ENCODE measurements at places on chromosomes 2 and 18.

DNA sequence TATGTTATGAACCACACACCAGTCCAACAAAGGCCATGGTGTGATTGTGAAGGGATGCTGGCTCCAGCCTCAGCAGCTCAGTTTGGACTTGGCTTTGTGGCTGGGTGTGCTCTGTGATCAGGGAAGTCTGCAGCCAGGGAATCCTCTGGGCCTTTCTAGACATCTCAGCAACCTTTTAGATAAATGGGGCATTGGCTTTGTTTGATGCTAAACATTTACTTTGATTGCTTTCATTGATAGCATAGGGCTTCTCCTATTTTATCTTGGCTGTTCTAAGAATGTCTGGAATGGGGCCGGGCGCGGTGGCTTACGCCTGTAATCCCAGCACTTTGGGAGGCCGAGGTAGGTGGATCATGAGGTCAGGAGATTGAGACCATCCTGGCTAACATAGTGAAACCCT, 104.5 kb downstream of the VAPA start:
- DNase-seq: no peak

DNA sequence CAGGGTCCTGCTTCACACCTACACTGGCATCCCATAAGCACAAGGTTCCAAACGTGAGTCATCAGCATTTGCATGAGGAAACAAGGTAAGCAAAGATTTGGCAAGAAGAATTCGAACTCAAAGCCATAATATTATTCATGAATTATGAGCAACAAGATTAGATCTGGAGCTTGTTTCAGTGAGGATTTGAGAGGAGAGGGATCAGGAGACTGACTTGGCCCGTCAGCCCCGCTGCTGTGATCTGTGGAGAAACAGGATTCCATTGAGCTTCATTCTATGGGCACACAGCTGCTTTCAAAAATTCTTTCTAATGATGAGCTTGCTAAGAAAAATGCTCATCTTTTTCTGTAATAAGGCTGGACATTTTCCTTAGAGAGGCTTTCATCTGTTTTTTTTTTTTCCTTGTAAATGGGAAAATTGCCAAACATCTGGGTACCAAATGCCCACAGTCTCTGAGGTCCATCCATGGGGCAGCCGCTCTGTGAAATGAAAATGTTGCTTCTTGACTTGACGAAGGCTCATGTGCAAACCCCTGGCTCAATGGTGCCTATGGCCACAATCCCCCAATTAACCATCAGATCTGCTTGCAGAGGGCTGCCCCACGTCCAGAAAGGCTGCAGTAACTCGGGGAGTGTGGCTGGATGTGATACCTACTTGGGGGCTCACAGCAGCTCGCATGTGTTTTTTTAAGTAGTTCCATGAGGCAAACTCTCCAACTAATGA, 179.3 kb downstream of the TMEM18 start:
- no peak for DNase-seq

DNA sequence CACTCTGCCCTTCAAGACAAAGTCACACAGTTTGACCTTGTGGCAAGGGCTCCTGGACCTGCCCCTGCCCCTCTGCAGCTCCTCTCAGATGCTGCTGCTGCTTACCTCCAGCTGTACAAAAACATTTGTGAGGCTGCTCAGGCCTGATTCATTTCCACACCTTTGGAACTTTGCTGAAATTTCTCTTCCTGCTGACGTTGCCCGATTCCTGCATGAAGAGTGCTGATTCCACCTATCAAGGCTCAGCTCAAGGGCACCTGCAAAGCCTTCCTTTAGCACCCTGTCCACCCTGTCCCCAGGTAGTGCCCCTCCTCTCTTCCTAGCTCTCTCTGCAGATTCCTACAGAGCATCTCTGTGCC, 738.3 kb upstream of the HS6ST1 start:
- DNase-seq: no peak

DNA sequence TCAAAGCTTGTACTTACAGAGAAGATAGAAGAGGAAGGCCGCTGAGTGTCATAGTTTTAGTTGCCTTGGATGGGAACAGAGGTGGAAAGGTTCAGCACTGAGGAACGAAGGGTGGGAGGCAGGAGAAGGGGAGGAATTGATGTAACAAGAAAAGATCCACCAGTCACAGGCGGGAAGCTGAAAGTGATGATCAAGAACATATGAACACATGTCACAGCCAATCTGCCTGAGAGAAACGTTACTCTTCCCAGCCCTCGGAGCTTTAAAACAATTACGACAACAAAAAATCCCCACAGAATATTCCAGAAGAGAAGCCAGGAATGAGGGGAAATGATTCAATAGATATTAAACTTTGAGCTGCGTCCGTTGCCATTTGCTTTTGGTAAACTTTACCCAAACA, 87.1 kb downstream of the TSHZ1 start:
- DNase-seq: no peak

DNA sequence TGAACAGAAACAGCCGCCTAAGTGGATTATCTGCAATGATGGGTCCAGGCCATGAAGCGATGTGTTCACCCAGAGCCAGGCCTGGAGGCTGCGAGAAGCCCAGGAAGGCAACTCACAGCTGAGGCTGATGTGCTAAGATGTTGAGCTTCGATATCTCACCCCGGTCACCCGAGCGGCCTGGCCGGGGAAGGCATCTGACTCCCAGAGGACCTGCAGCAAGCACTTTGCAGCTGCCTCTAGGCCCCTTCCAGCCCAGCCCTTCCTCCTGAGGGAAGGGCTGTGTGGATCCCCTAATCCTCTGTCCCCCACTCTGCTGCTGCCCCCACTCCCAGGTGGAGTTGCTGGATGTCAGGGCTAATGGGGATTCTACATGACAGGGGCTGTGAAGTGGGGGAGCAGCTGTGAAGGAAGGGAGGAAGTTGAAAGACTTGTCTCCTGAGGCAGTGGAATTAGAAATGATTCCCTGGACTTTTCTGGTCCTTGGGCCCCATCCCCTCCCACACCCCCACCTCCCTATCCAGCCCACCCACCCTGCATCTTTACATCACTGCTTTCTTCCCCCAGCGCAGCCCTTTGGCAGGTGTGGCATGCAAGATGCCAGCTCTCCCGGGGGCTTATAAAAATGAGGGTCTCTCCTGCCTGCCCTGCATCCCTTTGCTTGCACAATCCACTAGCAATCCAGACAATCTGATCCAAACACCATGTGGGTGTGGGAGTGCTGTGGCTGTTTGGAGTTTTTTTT, 4.3 kb downstream of the ATP6V1B1 start:
- DNase-seq: no peak

DNA sequence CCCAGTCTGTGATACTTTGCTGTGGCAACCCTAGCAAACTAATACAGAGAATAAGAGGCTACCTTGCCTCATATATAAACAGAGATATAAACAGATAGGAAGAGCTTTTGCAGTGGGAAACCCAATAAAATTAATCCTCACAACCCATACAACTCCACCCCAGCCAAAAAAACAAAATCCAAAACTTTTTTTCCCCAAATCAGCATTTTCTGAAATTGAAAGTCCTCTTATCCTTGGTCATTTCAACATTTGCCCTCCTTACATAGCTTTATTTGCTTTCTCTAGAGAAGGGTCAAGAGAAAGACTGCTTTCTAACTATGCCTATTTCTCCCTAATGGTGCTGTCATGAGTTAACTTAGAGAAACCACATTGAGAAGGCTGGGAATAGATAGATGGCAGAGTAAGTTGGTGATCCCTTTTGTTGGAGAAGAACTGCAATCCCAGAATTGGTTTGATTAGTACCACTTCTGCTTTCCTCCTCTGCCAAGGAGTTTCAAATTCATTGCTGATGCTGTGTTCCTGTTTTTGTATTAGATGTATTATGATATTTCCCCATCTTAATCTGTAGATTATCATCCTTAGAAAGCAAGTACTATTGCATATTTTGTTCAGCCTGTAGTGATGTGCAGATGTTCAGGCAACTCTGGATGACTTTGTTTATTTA, 76.5 kb upstream of the B3GNT2 start:
- DNase-seq: no peak

- DNase-seq: no peak
Observed at GRCh38 chr18:57982372-57983021, 61.5 kb upstream of the NEDD4L start.

DNA sequence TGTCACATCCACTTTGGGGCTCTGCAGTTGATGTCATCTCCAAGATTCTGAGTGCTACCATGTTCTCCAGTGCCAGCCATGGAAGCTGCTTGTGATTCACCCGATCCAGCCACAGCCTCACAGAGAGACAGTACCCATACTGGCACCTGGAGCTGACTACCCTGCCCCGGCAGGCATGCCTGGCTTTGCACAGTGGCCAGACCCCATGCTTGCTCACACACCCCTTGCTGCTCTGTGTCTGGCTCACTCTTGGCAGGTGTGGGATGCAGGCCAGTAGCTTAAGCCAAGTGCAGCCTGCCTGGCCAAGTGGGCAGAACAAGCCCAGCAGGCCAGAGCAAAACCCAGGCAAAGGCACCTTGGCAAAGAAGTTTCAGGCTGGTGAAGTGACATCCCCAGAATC, 828.4 kb upstream of the VRK2 start:
- no peak for DNase-seq

DNA sequence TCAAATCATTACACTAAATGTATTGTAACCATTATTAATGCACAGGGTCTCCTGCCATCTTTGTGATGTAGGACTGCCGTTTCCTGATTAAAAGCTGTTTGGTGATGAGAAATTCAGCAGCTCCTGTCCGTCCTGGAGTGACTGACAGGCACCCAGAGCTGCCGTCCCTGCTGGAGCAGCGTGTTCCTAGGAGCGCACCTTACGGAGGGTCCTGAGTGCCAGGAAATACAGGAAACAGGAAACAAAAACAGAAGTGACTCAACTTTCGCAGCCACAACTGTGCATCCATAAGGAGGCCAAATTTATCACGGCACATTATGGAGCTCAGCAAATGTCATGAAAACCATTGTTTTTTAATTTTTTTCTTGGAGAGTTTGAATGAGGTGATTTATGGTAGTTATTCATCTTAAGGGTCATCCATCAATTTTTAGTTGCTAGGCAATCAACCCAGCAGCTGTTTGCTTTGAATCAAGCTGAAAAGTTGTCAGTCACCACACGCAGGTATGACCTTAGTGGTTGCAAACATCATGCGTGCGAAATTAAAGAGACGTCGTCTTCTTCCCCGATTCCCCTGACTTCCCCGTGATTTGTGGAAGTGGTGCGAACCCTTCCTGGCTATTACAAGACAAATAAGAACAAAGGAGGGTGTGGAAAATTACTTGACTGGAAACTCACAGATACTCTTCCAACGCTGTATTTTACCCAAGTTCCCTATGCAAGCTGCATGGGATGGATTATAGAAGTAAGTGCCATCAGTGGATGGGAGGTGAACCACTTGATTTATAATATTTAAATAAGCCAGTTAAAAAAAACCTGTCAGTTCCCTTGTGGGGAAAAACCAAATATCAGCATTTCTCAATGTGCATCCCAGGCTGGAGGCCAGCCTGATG, 19.8 kb downstream of the TSHZ1 start:
- no peak for DNase-seq

- no peak for DNase-seq
Observed at GRCh38 chr2:197641666-197642065, 33.7 kb downstream of the RFTN2 start.

- DNase-seq: no peak
Observed at GRCh38 chr2:27071990-27072830, 756 bp upstream of the OST4 start.

- no peak for DNase-seq
Observed at GRCh38 chr18:22946217-22946616, 13.1 kb downstream of the RBBP8 start.

GRCh38 chr2:50116096-50117010, 915.6 kb downstream of the NRXN1 start:
- DNase-seq: no peak

DNA sequence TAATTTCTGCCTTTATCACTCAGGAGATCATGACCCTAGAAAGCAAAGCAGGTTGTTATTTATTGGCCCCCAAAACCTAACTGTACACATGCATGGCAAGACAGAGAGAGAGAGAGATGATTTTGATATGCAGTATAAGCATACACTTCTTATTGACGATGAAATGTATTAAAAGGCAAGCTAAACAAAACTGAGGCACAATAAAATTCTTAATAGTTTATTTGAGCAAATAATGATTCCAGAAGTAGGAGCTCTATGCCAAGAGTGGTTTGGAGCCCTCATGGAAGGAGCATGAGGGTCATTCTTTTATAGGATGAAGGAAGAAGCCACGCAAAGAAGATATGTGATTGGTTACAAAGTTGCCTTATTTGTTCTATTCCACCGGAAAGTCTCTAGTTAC, 616.0 kb downstream of the FBXO15 start:
- DNase-seq: no peak

- DNase-seq: no peak
Observed at GRCh38 chr2:118443596-118443995, 355.3 kb downstream of the INSIG2 start.

- DNase-seq: no peak
Observed at GRCh38 chr2:134712736-134713135, 6.1 kb downstream of the TMEM163 start.

GRCh38 chr2:42367835-42368234, 6.8 kb upstream of the COX7A2L start:
- DNase-seq: no peak

GRCh38 chr2:41580806-41581205, 467.0 kb upstream of the PKDCC start:
- DNase-seq: no peak

GRCh38 chr18:25726298-25726697, 364.1 kb downstream of the SS18 start:
- no peak for DNase-seq

DNA sequence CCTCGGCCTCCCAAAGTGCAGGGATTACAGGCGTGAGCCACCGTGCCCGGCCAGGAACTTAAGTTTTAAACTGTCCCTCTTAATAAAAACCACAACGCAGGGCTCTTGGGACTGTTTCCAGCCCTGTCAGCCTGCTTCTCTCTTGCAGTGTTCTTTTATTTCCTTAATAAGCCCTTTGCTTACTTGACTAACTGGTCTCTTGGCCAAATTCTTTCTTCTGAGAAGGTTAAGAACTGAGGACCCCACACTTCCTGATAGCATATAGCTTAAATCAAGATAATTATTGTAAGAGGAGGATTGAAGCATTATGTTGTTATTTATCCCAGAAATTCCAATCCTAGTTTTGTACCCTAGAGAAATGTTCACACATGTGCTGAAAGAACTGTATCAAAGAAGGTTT, 128.2 kb upstream of the UXS1 start:
- DNase-seq: no peak

DNA sequence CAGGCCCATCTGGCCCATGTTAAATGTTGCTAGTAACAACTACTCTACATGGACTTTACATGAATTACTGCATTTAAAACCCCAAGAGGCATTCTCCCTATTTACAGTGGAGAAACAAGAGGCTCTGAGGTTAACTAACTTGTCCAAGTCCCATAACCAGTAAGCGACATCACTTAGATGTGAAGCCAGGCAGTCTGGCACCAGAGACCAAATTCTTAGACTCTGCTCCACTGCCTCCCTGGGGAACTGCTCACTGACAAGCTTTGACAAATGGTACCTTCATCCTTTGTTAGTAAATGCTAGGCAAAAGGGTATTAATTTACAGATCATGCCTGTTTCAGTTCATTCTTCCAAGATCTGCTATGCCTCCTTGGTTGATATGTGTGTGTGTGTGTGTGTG, 124.8 kb downstream of the AFF3 start:
- no peak for DNase-seq

- DNase-seq: no peak
Observed at GRCh38 chr2:228283491-228284171, 102.1 kb upstream of the SPHKAP start.

Data from activated naive CD4-positive, alpha-beta T cell (primary cell).